ENCODE measurements at places on chromosomes 16 and 17.

DNA sequence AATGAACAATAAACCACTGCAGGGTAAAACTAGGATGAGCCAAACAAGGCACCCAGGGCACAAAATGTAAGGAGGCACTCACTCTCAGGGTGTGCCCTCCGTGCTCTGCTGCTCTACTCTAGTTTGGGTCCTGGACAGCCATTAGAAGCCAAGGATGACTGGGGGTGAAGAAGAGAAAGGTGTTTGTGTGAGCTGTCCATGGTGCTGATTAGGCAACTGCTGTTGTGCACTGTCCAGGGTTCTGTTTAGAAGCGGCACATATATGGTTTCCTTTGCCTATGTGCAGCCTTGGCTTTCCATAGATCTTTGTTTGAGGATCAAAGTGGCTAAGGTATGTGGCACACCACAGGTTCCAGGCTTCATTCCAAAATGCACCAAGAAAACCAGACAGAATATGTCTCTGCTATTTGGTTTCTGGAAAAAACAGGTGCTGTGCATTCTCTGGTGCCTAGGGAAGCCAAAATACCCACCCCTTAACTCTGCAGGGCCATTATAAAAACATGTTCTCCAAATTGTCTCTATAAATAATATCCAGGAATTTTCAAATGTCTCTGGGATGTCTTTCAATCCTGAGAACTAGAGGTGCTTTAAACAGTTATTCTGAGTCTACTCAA is 123.5 kb downstream of the CBLN1 start:
- no peak for DNase-seq

GRCh38 chr17:48378238-48378637 is 51.8 kb downstream of the SKAP1 start:
- no peak for DNase-seq

- no peak for DNase-seq
Measured at GRCh38 chr17:79552405-79552804, 58.4 kb downstream of the RBFOX3 start.

GRCh38 chr16:88976366-88977017 is 515 bp downstream of the CBFA2T3 start:
- no peak for DNase-seq

DNA sequence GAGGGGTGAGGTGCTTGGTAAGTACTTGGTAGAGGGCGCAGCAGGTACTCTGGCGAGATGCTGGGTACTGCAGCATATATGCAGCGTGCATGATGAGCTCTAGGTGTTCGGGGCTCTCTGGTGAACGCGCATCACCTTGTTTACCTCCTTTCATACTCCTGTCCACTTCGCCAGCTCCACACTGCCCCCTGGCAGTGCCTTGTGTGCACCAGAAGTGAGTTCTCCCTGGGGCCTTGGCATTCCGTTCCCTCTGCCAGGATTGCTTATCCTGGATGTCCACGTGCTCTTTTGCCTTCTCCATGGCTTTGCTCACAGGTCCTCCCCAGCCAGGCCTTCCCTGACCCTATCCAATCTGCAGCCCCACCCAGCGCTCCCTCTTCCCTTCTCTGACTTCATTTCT is 154.2 kb downstream of the MRM1 start:
- DNase-seq, result peak; percentile 24

DNA sequence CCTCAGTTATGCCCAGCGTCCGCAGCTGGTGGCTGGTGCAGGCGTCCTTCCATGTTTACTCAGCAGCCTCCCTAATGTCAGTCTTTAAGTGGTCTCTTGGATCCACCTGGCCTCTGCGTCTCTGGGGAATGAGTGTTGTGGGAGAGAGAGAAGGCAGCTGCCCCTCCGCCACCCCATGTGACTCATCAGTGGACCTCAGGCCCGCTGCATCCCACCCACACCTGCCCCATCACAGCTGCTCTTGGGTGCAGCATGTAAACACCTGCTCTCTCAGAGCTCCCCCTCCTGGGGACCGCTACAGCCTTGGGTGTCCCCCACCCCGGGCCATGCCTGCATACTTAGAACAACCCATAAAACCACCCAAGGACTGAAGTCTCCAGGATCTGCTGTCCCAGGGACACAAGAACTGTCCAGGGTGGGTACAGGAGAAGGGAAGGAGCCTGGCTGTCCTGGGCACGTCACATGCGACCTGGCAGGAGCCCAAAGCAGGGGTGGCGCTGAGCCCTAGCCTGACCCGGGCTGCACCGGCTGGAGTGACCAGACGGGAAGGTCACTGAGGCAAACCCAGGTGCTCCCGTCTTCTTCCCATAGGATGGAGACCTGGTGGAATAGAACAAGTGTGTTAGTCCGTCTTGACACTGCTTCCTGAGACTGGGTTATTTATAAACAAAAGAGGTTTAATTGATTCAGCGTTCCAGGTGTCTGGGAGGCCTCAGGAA is 4.2 kb downstream of the C16orf90 start:
- no peak for DNase-seq

DNA sequence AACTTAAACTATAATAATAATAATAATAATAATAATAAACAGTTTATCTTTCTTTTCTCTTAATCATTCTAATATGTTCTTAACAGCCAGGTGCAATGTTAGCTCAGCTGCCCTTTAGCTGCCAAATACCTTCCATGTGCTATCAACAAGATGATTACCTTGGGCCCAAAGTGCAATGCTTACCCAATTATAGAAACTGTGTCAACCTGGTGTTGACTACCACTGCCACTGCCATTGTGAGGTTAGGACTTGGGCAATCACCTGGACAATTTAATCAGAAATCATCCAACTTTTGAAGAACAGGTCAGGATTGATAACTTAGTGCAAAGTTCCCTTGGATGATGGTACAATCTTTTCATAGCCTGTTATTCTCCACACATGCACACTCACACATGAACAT is 371.8 kb upstream of the SALL1 start:
- DNase-seq, result no peak

DNA sequence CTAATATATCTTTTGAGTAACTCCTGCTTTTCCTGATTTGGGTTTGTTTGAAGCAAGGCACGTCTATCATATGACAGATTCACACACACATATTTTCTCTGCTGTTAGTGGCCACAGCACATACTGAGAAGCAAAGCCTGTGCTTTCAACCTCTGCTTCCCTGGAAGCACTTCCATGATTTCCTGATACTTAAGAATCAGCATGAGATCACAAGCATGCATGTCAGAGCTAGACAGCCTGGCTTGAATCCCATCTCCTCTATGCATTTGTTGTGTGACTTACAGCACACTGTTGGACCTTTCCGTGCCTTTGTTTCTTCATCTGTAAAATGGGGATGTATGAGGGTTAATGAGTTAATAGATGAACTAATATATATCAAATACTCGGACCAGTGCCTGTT is 151.1 kb upstream of the NOL11 start:
- DNase-seq, result no peak

- peak; percentile 56 for DNase-seq
Measured at GRCh38 chr17:81481073-81481799, 31.4 kb downstream of the ACTG1 start.

DNA sequence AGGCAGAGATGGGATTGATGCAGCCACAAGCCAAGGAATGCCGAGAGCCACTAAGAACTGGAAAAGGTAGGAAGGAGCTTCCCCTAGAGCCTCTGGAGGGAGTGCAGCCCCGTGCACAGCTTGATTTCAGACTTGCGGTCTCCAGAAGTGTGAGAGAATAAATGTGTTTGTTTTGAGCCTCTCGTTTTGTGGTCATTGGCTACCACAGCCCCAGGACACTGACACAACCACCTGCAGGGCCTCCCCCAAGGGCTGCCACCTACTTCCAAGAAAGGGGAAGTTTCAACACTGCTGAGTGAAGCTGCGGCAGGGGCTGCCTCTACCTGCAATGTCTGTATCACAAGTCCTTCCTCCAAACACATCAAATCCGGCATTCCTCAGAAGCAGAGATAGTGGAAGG is 346.9 kb downstream of the C16orf95 start:
- DNase-seq, result no peak

DNA sequence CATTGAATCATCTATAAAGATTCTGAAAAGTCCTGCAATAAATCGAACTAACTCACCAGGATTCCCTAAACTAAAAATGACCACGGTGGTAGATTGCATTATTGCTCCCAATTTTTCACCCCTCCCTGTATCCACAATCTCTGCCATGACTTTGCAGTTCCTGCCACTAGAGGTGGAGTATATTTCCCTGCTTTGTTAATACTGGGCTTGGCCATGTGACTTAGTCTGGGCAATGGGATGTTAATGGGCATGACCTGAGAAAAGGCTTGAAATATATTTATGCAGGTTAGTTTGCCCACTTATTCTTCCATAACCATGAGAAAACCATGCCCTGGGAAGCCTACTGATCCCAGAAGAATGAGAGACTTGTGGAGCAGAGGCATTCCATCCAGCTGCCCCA is 59.1 kb downstream of the NOG start:
- DNase-seq, result no peak

GRCh38 chr17:33964344-33964979 is 290.6 kb upstream of the CCL2 start:
- DNase-seq, result peak; percentile 16

DNA sequence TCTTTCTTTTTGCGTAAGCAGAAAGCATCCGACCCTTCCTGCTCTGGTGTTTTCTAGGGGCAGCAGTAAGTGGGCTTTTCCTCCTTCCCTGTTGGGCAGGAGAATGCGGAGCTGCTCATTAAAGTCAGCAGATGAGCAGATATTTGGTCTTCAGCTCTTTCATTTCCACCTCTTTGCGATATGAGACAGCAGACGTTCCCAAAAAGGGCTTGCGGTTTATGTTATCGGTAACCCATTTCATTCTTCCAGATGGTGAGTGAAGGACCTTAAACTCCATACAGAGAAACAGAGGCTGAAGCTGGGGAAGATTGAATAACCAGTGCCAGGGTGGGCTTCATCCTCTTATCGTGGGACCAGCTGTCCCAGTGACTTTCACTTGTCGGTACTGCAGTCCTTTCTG is 40.7 kb downstream of the KSR1 start:
- DNase-seq, result no peak

- no peak for DNase-seq
Measured at GRCh38 chr17:34347063-34347462, 9.2 kb upstream of the CCL13 start.

DNA sequence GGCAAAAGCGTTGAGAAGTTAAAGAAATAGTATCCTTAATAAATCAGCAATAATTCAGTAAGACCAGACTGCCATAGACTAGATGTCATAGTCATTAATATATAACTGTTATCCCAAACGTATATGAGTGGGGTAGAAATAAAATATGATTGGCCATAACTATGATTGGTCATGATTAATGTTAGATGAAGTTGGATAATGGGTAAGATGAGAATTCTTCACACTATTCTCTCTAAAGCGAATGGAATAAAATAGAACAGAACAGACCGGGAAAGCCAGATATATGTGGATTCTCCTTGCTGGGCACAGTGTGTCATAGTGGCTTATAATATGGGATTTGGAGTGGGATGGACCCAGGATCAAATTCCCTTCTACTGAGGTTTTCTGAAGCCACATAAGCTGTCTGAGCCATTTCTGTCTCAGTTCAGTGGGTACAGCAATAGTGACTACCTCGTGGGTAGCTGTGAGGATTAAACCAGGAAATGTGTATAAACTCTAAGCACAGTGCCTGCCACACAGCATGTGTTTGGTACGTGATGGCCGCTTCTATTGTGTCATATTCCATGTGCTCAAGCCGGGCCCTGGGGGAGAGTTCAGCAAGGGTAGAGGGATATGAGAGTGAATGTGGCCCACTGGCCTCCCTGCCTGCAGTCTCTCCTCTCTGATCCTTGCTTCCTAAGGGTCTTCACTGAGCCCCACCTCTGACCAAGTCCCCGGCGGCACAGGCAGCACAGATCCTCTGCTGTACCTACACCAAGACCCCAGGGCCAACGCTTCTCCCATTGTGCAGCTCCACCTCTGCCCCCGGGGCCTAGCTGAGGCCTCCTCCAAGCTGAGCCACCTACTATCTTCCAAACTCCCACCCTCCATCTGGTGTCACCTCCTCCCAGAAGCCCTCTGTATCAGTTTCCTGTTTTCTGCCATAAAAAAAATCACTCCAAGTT is 3.7 kb downstream of the CETP start:
- no peak for DNase-seq

DNA sequence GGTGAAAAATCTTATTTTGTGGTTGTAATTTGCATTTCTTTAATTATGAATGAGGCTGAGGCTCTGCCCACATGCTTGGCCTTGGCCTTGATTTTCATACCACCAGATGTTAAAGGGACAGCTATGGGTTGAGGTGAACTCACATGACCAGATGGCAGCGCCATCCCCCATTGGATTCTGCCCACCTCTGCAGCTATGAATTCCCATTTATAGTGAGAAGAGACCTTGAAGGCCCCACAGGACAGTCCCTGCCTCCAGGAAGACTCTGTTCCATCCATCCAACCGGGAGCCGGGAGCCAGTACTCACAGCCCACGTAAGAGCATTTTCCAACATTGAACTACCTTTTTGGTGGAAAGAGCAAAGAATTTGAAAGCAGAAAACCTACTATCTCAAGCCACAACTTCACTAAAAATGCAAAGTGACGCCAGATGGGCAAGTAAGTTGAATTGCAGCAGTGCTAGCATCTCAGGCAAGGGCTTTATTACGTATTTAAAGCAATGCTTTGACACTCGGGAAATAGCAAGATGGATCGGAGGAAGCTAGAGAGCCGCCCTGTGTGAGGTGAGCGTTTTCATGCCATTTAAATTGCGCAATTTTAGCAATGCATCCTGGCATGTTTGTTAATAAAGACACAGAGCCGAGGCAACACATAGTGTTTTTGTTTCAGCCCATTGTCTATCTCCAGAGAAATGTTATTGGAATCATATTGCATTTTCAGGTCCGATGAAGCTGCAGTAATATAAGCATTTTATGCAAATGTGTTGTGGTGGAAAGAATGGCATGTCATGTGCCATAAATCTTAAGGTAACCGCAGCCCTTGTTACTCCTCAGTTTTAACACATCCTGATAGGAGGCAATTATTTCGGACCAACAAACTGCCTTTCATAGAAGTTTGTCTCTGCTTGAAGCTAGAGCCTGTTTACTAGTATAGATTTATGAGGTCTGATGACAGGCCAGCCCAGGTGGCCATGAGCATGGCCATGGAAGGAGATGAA is 273.4 kb upstream of the TNRC6C start:
- no peak for DNase-seq
